ENCODE measurements at places on chromosomes 6 and 20.
A peak's percentile ranks its signal among the peaks of the same experiment; 100 is the strongest.

DNA sequence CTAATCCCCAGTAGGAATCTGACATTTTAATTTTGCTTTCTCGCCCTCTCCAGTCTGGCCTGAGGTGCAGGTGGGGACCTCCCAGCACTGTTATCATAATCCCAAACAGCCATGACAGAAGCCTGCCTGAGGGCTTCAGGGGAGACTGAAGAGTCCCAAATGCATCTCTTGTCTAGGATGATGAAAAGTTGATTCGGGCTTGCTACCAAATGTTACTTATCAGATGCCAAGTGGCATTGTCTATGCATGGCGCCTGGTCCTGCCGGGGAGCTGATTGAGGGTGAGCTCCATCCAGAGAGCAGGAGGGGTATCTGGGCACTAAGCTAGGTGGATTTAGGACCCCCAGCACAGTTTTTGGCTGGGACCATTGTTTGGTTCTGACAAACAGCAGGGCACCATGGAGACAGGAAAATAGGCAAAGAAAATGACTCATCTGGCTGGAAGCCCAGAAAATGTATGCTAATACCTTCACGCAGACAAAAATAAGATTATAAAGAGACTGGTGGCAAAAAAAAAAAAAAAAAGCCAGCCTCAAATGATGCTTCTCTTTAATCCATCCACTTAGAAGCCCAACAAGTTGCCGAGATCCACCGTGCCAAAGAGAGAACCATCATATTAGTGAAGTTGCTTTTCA lies 513.7 kb upstream of the SULF2 start:
- DNase-seq = no peak

- DNase-seq = no peak
Measured at GRCh38 chr6:77366798-77367197, 96.5 kb downstream of the HTR1B start.

- DNase-seq = no peak
Measured at GRCh38 chr6:22913612-22914011, 344.2 kb downstream of the HDGFL1 start.

GRCh38 chr6:25927178-25927577 lies 3.3 kb downstream of the SLC17A2 start:
- no peak for DNase-seq

DNA sequence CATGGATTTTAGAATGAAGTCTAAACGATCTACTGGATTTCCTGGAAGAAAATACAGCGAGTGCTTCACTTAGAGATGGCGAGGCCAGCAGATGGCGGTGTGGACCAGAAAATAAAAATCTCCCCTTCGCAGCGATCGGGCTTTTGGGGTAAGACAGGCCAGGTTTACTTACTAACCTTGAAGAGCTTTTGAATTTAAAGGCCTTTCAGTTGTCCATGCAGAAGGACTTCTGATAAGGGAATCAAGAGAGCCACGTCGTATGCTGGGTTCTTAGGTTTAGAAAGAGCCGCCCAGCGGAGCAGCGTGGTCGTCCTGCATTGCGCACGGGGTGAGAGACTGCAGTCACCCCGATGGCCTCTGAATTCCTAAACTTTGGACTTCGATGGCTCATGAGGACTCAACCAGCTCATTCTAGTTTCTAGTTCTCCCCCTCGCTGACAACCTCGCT lies 125.2 kb upstream of the RALGAPA2 start:
- peak; percentile 25 for DNase-seq

- peak; percentile 63 for DNase-seq
Measured at GRCh38 chr20:38452880-38453624, 17.9 kb upstream of the SNHG17 start.

GRCh38 chr20:2297357-2297728 lies 1.5 kb downstream of the TGM3 start:
- no peak for DNase-seq

GRCh38 chr6:52577778-52578463 lies 1.1 kb upstream of the TRAM2 start:
- no peak for DNase-seq

DNA sequence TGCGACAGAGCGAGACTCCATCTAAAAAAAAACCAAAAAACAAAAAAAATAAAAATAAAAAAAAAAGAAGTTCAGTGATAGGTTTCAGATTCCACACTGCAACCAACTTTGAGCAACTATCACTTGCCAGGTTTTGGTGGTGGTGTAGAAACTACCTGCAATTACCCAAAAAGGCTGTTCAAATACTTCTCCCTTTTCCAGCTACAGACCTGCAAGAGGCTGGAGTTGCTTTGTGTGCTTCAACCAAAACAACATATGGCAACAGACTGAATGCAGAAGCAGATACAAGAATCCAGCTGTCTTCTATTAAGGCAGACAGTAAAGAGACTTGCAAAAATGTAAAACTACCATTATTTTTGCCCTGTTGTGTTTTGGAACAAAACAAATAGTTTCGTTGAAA lies 9.3 kb upstream of the BCAS1 start:
- DNase-seq = no peak

DNA sequence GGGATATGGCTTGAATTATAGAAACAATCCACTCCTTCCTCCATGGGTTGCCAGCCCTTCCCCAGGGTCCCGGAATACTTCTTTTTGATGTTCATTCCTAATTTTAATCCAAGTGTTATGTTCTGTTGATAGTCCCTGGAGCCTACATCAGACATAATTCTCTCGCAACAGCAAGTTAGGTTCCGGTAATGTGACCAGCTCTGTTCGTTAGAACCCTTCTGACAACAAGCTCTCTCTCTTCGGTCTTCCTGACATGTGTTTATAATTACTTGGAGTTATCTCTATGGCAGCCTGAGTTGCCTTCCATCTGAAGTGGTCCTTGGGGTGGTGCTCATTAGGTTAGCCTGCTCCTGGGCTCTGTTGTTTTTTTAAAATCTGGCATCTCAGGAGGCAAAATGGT lies 506.9 kb upstream of the JARID2 start:
- DNase-seq = no peak

GRCh38 chr6:47207261-47207660 lies 102.4 kb downstream of the TNFRSF21 start:
- DNase-seq = no peak

DNA sequence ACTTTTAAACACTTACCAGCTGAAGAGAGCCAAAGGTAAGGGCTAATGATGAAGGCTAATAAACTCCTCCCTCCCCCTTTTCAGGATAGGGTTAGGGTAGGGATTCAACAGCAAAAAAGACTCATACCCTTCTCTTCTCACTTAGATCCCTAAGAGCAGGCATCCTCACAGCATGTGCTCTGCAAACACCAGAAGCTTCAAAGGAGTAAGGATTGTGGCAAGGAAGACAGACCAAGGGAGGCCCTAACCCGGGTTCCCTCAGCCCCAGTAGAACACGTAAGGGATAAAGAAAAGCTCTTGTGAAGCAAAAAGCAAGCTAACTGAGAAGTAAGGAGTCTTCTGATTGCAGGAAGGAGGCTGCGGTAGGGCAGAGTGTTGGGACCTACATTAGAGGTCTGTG lies 11.6 kb downstream of the MAP3K7 start:
- no peak for DNase-seq

DNA sequence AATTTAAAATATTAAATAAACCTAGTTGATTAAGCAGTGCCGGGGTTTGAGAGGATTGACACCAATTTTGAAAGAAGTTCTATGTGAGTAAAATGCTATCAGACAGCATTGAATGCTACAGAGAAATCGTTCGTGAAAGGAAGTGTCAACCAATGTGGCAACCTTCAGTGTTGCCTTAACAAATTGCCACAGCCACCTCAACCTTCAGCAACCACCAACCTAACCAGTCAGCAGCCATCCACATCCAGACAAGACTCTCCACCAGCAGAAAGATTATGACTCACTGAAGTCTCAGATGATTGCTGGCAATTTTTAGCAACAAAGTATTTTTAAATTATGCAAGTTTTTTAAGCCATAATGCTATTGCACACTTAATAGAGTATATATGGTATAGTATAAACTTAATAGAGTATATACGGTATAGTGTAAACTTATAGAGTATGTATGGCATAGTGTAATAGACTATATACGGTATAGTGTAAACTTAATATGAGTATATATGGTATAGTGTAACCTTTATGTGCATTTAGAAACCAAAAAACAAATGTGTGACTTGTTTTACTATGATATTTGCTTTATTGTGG lies 65.3 kb upstream of the ID4 start:
- no peak for DNase-seq

- DNase-seq = no peak
Measured at GRCh38 chr6:80454197-80454596, 347.7 kb downstream of the BCKDHB start.

GRCh38 chr20:46332373-46333160 lies 24.3 kb upstream of the CDH22 start:
- DNase-seq = no peak

- DNase-seq = no peak
Measured at GRCh38 chr6:63724721-63725120, 89.1 kb downstream of the PHF3 start.

DNA sequence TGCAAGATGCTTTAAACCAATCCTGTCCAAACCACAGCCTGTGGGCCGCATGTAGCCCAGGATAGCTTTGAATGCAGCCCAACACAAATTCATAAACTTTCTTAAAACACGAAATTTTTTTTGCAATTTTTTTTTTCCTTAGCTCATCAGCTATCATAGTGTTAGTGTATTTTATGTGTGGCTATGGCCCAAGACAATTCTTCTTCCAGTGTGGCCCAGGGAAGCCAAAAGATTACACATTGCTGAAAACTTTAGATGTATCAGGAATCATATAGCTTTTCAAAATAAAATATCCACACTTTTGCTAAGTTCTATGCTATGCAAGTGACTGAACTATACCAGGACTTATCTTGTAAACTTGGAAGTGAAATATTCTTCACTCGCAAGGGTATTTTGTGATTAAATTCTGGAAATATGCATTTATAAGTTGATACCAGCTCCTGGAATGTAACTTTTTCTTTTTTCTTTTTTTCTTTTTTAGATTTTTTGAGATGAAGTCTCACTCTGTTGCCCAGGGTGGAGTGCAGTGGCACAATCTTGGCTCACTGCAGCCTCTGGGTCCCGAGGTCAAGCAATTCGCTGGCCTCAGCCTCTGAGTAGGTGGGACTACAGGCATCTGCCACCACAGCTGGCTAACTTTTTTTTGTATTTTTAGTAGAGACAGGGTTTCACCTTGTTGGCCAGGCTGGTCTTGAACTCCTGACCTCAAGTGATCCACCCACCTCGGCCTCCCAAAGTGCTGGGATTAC lies 49.8 kb downstream of the MTHFD1L start:
- no peak for DNase-seq

DNA sequence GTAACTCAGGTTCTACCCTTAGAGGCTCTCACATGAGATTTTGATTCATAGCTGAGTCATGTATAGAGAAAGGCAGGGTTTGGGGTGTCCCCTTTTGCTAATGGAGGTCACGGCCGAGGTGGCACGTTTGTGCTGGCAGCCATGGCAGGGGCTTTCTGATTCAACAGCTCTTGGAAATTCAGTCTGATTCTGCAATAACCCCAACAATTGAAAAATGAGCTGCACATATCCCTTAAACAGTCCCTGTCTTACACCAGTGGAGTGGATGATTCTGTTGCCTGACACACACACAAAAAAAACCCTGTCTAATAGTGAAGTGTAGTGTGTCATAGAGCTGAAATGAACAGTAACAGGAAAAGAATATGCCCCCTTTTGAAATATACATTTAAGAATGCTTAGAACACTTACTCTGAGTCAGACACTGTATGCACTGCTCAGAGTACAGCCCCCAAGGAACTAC lies 40.4 kb upstream of the ARG1 start:
- no peak for DNase-seq

- no peak for DNase-seq
Measured at GRCh38 chr6:38420207-38420606, 219.5 kb downstream of the BTBD9 start.

DNA sequence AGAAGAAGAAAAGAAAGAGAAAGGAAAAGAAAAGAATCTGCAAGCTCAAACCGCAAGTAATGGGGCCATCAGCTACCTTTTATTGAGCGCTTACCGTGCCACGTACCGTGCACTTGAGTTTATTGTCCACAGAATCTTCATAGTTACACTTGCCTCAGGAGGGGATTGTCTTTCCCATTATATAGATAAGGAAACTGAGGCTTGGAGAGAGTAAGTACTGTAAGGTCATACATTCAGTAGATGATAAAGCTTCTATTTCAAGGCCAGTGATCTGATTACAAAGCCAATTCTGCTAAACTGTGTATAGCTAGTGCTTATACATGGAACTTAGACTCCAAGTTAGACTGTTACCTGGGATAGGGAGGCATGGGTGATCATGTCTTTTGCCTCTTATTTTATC lies 110.4 kb upstream of the IYD start:
- DNase-seq = no peak

GRCh38 chr6:148934539-148934938 lies 187.7 kb downstream of the UST start:
- no peak for DNase-seq

- DNase-seq = no peak
Measured at GRCh38 chr20:54590856-54591255, 115.5 kb downstream of the DOK5 start.

DNA sequence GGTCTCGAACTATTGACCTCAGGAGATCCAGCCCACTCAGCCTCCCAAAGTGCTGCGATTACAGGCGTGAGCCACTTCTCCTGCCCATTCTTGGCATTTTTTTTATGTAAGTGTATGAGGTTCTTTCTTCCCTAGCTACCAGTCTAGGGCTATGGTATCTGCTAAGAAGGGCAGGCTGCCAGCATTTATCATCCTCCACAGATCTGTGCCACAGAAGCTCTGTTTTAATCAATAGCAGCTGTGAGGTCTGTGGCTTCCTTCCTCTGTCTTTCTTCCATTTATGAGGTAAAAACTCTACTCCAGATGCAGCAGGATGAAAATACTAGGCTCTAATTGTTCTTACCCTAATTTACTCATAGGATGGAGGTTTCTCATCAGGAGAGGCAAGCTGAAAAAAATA lies 1382.4 kb upstream of the ADGRB3 start:
- DNase-seq = no peak

DNA sequence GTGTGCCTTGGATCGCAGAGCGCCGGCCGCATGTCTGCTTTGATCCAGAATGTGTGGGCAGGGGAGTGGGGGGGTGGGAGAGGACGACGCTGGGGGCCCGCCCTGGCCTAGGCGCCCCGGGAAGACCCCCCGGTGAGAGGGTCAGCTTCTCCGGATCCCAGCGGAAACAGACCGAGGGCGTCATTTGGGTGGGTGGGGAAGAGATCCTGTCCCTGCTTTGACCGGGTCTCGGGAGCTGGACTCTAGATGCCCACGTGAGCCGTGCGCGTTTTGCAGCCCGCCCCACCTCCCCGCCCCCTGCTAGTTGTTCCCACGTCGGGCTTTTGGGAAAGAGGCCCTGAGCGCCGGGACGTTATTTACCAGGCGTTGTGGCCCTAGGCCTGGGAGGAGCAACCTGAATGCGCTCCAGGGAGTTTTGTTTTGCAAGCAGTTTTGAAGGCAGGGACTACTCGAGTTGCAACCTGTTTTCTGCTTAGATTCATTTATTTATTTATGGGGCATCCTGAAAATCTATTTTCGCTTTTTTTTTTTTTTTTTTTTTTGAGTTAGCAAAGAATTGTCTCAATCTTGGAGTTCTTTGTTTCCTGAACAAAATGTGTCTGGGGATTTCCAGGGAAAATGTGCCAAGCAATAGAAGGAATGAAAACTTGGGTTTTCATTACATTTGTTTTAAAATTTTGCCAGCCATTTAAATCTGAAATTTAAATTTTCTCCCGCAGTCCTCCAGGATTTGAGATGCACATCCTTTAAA lies 1.6 kb downstream of the DSP start:
- no peak for DNase-seq

- no peak for DNase-seq
Measured at GRCh38 chr6:132020138-132020581, 69.0 kb upstream of the CCN2 start.

- DNase-seq = peak; percentile 95
Measured at GRCh38 chr6:2931970-2932748, 29.1 kb upstream of the SERPINB9 start.

All from K562 (cell line).